ENCODE measurements at places on chromosomes 4 and X.

GRCh38 chr4:24105327-24106038, 215.6 kb upstream of the PPARGC1A start:
- DNase-seq = no peak

DNA sequence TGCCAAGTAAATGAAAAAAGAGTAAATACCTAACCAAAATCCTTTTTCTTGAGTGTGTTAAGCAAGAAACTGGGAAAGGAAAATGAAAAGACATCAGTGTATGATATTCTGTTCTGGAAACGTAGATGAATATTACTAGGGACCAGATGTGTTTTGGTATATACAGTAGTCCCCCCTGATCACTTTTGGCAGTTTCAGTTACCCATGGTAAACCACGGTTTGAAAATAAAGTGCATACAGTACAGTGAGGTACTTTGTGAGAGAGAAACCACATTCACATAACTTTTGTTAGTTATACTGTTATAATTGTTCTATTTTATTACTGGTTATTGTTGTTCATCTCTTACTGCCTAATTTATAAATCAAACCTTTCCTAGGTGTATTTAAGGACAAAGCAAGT, 250.9 kb downstream of the TENM3 start:
- no peak for DNase-seq

- no peak for DNase-seq
Observed at GRCh38 chrX:73668779-73669178, 105.8 kb downstream of the CHIC1 start.

DNA sequence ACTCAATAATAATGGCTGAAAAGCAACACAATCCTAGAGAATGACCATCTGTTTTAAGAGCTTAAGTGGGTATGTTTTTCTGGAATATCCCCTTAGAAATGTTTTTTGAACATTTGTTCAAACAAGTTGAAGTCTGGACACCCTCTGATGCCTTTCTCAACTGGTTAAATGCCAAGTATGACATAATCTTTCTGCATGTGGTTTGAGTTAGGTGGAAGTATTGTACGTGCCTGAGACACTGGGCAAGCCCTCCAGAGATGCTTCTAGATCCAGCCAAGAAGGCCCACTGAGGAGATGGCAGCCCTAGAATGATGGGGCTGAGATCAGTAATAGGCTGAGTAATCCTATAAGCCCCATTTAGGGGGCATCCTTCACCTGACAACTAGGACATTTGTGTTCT, 493.1 kb downstream of the MAGEE1 start:
- no peak for DNase-seq
